ENCODE measurements at places on chromosomes 2 and 18.

DNA sequence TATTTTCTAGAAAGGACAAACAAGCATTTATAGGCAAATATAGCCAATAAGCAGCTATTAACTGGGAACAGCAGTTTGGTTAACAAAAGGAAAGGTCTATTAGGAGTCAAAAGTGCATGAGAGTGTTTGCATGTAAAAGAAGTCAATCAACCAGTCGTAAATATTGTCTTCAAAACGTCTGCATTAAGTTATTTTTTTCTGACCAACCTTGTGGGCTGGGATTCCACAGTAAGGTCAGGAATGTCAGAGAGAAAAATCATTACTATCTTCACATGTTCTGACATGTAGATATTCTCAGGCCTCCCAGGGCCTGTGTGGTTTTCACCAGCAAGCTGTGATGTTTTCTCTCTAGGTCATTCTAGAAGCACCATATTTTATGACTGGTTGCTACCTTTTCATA is 922.5 kb downstream of the SUCLG1 start:
- DNase-seq, result no peak

DNA sequence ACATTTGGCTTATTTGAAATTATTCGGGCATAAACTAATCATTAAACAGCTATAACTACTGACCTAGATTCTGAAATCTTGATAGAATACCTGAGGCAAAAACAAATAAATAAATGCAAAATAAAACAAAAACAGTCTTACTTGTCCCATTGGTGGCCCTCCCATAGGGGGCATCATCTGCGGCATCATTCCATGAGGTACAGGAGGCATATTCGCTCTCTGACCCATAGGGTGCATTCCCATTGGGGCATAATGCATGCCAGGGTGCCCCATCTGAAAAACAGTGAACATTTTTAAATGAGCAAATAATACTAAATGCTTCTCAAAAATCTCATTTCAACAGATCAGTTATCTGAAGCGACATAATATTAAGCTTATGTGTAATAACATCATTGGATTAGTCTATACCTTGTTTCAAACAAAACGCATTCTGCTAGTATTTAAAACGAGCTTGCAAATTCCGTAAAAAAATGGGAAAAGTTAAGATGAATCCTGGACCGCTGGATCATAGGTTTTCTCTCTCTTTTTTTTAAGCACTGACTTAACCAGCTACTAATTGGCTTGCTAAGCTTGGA is 1.3 kb downstream of the PRPF40A start:
- peak; percentile 42 for DNase-seq

DNA sequence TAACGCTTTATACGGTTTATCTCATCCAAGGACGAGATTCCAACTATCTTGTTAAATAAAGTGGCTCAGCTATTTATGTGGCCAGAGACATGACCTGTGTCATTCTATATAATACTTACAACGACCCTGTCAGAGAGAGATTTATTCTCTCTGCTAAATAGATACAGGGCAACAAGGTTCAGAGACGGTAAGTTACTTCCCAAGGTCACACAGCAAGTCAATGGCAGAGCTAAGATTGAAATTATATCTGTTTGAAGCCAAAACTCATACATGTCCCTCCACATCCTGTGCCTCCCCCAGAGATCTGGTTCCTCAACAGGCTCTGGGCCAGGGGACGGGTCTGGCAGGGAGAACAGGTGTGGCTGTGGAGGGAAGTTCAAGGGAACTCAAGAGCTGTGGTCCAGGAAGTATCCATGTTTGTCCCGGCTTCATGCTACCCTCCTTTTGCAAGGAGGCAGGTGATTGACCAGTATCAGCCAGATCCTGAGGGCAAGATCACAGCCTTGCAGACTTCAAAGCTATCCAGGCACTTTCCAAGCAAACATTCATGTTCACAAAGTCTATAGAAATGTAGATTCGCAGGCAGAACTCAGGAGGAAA is 99.8 kb downstream of the CAPN13 start:
- DNase-seq, result no peak

DNA sequence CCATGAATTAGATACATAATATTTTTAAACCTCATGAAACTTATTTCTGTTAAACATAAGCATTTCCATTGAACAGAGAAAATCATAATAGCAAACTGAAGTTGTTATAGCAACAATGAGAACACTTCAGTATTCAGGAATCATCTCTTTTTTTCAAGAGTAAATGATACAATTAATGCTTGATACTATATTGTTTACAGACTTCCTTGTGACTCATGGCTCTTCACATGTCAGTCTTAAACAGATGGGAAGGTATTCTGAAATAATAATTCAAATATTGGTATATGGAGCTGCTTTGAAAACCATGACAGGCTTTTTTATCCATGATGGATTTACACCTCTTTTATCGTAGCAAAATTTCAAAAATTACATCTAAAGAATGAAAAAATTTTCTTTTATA is 226.5 kb upstream of the RBMS1 start:
- no peak for DNase-seq

Data from urothelium cell line (cell line).